ENCODE measurements at places on chromosomes 3 and 15.

GRCh38 chr15:56394909-56395308 is 29.7 kb downstream of the TEX9 start:
- no peak for DNase-seq

GRCh38 chr3:12966847-12967605 is 106.2 kb downstream of the IQSEC1 start:
- no peak for DNase-seq

DNA sequence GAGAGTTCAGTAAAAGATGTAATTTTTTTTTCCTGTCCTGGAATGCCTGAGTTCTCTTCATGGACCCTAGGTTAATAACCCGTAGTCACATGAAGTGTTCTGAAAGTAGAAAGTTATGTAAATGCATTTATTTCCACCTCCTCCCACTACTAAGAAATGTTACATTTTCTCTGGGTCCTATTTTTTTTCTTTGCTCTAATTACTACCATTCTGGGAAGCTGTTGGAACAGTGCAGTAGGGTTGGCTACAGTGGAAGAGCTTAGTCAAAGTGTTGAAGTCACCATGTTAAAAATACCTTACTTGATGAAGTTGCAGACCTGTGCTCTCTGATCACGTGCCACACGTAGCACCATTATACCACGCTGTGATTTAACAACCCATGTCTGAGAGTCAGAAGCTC is 153.8 kb upstream of the TSC22D2 start:
- DNase-seq, result no peak

GRCh38 chr3:56997041-56997440 is 63.4 kb upstream of the SPATA12 start:
- DNase-seq, result no peak

GRCh38 chr15:64905119-64905831 is 6.4 kb upstream of the ANKDD1A start:
- peak; percentile 75 for DNase-seq

GRCh38 chr3:36648241-36649034 is 115.9 kb downstream of the DCLK3 start:
- DNase-seq, result no peak
